Progenitor cell of endocrine pancreas (in vitro differentiated cells): ENCODE measurements at places on chromosomes 6 and 20. TPM values are rescaled to one million over a fixed set of nuclear protein-coding genes. Genes with fewer than 3 reads are reported as not detected.

GJA10 gene
- total RNA-seq: not detected in 2 replicates

BFSP1 gene
- 4.2 and 4.8 TPM in 2 replicates for total RNA-seq

CST2 gene
- not detected in 2 replicates for total RNA-seq

STMND1 gene
- 0.13 and 0.22 TPM in 2 replicates for total RNA-seq

DNA sequence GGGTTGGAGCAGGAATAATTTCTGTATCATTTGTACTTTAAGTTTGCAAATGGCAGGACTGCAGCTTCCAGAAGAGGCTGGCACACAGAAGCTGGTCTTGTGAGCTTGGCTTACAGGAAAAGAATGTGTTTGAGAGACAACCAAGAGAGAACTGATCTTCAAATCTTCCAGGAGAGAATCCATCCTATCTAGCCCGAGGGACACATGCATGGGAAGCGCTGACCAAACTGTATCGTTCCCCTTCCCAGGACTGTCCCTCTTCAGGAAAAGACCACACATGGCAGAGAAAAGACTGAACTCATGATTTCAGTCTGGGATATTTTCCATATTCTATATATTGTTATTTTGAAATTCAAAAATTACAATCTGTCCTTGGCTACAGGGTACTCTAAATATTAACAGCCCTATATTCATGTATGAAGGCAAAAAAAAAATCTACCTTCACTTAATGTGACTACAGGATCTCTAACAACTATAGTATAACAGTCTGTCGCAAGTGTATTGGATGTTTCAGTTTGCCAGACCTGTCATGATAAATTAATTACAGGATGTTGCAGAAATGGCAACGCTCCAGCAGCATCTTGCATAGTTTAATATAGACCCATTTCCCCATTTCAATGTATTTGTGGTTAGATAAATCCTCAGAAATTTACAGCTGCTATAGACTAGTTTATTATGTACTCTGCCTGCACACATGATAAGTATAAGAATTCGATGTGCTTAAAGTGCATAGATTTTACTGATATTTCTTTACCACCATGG lies 99.4 kb downstream of the MYB start:
- DNase-seq: no peak
- peaks cover 2% of the 10 kb centered on the region for H3K36me3 ChIP-seq
- no peaks in the 10 kb centered on the region for H3K4me1 ChIP-seq
- no peaks in the 10 kb centered on the region for H3K27me3 ChIP-seq
- H3K27ac ChIP-seq: no peak overlapping the region

GRCh38 chr6:132659082-132659481 lies at the start of gene TAAR1:
TAAR1 (minus strand) TSS chr6:132659182; CDS start chr6:132646003, 13,179 bp downstream.
- no peak for DNase-seq
- H3K4me3 ChIP-seq: no peak within 1 kb of the TSS
- H3K36me3 ChIP-seq: no peaks in the 10 kb centered on the region
- no peaks in the 10 kb centered on the region for H3K4me1 ChIP-seq
- peaks cover 17% of the 10 kb centered on the region for H3K27me3 ChIP-seq
- H3K27ac ChIP-seq: no peak within 1 kb of the TSS

GRCh38 chr6:99362678-99363268 lies 13.3 kb upstream of the FAXC start:
- H3K4me3 ChIP-seq: no peak overlapping the region
- DNase-seq: no peak
- H3K27ac ChIP-seq: no peak overlapping the region
- H3K4me1 ChIP-seq: no peaks in the 10 kb centered on the region

- DNase-seq: no peak
- no peak overlapping the region for H3K4me3 ChIP-seq
- no peaks in the 10 kb centered on the region for H3K27me3 ChIP-seq
- no peaks in the 10 kb centered on the region for H3K36me3 ChIP-seq
These were observed 182.0 kb upstream of the MYLIP start for GRCh38 chr6:15946701-15947385.
